ENCODE measurements at places on chromosomes 5 and 9. TPM values are rescaled to one million over a fixed set of nuclear protein-coding genes. Genes with fewer than 3 reads are reported as not detected.

The ENTREP1 gene
- not detected for total RNA-seq

The SLC6A18 gene
- not detected for total RNA-seq

The SLC1A3 gene
- total RNA-seq = 2.5 TPM

The SLC4A9 gene
- not detected for total RNA-seq

The SLC2A8 gene
- 9.9 TPM for total RNA-seq

Measured in GM23248 (cell line).